ENCODE measurements at places on chromosomes 12 and 14.

GRCh38 chr14:97120611-97121031 lies 323.4 kb downstream of the VRK1 start:
- peak; percentile 34 for DNase-seq

GRCh38 chr12:26971963-26972362 lies 33.7 kb downstream of the FGFR1OP2 start:
- peak; percentile 77 for DNase-seq

- DNase-seq, result no peak
Observed at GRCh38 chr12:71768900-71769299, 14.2 kb downstream of the RAB21 start.

GRCh38 chr14:58730792-58731464 lies 93.2 kb downstream of the DACT1 start:
- no peak for DNase-seq
